NCI-H187 (cell line): ENCODE measurements at places on chromosomes 2 and 18.

- no peak for DNase-seq
Measured at GRCh38 chr2:224957540-224958461, 84.5 kb downstream of the DOCK10 start.

DNA sequence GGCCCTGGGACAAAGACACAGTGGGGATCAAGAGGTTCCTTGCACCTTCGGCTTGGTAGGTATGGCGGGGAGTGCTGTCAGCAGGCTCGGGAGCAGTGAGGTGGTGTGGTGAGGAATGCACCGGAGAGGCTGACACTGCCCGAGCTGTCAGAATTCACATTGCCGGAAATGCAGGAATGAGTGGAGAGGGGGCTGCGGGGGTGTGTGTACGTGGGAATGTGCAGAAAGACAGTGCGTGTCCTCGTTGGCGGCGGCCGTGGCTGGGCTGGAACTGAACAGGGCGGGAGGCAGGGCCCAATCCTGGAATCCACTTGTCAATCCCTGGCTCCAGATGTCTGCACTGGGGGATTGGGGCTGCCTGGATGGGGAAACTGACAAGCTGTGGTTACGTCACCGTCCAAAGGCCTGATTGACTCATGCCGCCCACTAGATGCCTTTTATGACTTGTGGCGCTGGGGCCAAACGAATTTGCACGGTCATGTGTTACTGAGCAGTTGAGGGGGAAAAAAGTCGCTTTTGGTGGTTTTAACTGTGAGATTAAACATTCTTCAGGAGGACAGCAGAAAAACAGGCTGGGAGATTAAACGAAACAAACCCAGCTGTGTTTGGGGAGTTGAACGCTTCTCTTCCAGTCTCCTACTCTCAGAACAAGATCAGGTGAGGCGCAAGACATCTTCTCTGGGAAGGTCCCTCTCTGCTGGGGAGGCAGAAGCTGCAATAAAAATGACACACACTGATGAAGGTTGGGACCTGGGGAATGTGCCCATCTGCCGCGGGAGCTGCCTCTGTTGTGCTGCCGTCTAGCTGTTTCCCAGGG lies 189.4 kb upstream of the GLI2 start:
- no peak for DNase-seq

- no peak for DNase-seq
Measured at GRCh38 chr18:3162181-3162580, 57.6 kb downstream of the MYOM1 start.

GRCh38 chr2:18369760-18370159 lies 190.7 kb downstream of the RDH14 start:
- no peak for DNase-seq

DNA sequence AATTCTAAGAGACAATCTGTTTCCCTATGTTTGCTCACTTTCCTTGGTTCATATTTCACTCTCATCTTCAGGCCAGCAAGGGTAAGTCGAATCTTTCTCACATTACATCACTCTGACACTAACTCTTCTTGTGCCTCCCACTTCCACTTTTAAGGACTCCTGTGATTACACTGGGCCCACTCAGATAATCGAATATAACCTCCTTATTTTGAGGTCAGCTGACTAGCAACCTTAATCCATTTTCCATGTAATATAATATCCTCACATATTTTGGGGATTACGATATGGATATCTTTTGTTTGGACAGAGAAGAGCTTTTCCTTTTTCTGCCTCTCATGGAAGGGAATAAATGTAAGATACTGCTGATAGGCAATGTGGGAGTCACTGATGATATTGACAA lies 2015.7 kb upstream of the LRRTM1 start:
- DNase-seq: no peak

DNA sequence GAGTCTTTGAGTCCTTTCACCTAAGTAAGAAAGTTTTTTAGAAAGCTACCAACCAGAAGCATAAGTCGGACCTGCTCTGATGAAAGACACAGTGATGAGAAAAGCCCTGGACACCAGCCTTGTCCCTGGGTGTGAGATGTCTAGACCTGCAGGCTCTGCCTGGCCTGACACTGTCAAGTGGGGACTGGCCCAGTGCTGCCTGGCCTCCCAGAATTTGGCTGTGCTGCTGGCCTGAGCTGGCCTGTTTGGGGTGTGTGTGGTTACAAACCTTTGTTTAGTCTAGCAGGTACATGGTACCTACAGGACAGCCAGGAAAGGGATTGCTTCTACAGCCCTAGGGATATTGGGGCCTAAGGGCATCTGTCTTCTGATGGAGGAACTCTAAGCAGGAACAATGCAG lies 48.3 kb downstream of the ASB1 start:
- no peak for DNase-seq

GRCh38 chr2:34734662-34735061 lies 1135.6 kb upstream of the FAM98A start:
- no peak for DNase-seq

DNA sequence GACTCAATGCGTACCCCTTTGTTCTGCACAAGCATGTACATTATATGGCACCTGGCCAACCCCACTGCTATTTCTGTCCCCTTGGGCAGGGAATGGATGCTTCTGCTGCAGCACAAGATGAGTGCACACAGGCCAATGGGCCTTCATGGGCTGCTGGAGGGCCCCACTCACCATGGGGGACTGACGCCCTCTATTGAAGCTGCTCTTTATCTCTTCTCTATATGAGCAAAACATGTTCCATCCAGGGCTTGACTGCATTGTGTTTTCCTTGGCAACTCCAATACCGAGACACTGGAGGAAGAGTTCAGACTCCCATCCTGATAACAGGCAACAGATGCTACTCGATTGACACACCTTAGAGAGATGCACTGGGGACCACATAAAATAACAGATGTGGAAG lies 251.6 kb upstream of the NCKAP5 start:
- DNase-seq: no peak

DNA sequence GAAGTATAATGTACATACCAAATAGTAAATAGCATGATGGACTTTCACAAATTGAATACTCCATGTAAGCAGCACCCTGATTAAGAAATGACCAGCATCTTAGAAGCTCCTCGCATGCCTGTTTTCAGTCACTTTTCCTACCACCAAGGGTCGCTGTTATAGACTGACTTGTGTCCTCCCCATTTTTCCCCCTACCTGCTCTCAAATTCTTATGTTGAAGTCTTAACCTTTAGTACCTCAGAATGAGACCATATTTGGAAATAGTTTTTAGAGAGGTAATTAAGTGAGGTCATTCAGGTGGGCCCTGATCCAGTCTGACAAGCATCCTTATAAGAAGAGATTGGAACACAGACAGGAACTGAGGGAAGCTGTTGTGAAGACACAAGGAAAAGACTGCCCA lies 125.9 kb downstream of the LYPD6 start:
- DNase-seq: no peak

DNA sequence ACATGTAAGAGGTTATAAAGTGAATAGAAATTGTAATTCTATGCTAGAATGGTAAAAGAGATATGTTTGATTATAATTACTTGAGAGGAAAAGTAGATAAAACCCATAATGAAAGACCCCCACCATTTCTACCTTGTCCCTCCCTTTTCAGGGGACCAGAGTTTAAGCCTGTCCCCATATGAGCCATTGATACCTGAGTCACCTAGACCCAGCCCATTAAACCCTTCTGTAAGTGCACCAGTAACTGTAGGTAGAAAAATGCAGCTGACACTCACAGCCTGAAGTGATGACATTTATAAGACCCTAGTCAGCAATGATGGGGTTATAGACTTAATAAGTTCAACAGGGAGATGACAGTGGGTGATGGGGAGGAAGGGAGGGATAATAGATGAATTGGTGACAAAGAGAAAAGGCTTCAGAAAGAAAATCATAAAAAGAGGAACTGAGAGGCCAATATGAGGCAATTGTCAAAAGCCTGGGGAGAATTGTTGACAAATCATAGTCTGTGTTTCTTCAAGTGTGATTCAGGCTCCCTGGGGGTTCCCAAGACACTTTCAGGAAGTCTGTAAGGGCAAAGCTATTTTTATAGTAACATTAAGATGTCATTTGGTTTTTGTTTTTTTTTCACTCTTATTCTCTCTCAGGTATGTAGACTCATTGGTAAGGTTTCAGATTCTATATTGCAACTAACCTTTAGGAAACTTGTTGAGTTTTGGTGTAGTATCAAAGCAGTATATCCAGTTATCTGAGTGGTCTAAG lies 544.2 kb downstream of the SATB2 start:
- no peak for DNase-seq

GRCh38 chr2:233047206-233047605 lies 12.9 kb upstream of the INPP5D start:
- DNase-seq: no peak

DNA sequence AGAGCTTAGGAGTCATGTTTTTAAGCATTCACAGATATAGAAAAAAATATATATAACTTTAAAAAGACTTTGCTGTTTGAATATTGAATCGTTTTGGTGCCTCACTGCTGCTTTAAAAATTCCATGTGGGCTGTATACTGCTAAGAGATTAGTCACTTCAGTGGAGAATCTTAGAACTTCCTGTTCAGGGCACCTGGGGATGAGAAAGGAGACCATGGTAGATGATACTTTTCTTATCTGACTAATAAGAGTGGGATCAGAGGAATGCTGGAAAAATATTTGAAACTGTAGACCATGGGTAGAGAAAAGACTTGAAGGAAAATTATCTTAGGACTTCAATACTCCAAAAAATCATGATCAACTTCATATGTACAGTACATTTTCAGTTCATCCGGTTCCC lies 442.2 kb upstream of the SETBP1 start:
- DNase-seq: no peak

DNA sequence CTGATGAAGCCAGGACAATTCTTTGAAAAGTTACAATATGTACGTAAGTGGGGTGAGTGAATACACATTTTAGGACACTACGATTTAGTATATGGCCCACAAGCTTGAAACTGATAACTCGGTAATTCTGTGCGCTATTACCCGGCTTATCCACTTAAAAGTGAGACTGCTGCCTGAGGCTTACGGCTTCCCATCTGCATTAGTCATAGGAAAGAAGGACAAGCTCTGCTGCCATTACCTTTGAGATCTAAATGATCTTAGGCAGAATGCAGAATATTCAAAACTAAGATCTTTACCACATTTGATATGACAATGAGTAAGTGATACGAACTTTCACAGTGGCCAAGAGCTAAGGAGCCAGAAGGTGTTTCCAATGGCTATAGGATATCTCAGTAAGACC lies 133.3 kb downstream of the GAREM1 start:
- no peak for DNase-seq

GRCh38 chr2:96118698-96119388 lies 2.5 kb upstream of the ADRA2B start:
- DNase-seq: no peak

DNA sequence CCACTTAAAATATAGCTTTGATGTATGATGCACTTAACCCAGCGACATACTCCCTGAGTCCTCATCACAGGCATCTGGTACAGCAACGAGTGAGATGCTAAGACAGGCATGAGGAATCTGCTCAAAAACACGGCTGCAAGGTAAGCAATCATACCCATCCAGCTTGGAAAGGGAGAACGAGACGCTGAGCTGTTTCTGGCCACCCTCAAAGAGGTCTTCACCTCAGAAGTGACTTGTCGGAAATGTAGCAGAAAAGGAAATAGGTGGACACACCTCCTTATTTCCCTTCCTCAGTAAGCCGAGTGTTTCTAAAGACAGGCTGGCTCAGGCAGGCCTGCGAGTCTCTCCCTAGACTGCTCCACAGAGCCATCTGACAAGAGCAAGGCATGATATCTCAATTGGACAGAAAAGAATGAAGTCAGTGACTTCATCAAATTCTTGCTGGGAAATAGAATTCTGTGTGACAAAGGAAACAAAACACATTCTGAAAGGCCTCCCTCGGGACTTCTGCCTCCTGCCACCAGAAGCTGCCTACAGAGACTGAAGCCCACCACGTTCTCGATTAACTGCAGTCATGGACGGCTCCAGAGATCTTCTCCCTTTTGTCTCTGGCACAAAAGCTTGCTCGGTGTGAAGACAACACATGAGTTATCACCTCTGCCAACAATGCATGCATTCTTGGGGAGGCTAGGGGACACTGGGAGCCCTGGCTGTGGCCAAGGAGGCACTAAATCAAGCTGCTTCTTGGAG lies 84.3 kb downstream of the UXS1 start:
- DNase-seq: no peak

DNA sequence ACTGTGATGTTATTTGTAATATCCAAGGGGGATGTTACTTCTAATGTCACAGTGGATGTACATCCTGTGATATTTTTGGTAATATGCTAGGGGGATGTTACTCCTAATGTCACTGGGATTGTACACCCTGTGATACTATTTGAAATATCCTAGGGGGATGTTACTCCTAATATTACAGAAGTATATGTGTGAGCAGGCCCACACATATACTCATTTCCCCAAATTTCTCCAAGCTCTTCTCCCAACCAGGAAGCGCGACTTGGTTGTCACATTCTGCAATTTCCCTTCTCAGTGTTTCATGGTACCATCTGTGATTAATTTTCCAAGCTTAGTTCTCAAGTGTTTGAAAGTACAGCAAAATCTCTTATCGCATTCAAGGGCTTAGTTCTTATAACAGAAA lies 29.5 kb upstream of the CHN1 start:
- DNase-seq: no peak

DNA sequence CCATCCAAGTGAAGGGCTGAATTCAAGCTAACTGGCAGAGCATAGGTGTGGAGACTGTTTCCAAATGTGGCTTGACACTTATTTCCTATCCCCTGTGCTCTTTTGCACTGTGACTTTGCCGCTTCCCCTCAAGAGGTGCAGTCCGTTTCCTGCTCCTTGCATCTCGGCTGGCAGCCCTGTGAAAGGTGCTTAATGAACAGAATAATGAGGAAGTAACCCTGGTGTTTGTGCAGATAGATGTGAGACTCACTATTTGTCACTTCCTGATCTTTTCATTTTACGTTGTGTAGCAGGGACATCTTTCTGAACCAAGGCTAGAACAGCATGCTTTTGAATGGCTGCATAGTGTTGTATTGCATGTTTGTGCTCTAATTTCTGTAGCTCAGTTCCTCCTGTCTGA lies 60.8 kb downstream of the CEP192 start:
- DNase-seq: no peak

DNA sequence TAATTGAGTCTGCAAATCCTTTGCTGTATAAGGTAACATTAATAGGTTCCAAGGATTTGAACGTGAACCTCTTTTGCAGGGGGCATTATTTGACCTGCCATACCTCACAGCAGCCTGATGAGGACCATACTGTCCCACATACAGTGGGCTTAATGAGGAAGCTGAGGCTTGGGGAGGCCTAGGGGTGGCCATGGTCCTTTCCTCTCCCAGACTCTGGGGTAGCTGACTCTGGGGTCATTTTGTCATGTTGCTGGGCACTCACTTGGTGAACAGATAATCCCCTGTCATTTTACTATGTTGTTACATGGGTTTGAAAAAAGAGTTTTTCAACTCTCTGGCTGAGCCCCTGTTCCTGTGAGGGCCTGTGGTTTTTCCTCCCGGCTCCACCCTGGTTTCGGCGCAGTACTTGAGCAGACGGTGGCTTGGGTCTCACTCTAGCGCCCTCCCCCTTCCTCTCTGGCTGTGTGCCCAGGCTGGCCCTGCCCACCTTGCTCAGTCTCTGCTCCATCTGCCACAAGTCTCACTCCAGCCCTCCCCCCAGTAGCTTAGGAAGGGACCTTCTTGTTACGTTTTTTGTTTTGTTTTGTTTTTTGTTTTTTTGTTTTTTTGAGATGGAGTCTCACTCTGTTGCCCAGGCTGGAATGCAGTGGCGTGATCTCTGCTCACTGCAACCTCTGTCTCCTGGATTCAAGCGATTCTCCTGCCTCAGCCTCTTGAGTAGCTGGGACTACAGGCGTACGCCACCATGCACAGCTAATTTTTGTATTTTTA lies 21.0 kb downstream of the INPP4A start:
- DNase-seq: peak; percentile 55
